Panc1 (cell line): ENCODE measurements at places on chromosomes 12 and 14.

DNA sequence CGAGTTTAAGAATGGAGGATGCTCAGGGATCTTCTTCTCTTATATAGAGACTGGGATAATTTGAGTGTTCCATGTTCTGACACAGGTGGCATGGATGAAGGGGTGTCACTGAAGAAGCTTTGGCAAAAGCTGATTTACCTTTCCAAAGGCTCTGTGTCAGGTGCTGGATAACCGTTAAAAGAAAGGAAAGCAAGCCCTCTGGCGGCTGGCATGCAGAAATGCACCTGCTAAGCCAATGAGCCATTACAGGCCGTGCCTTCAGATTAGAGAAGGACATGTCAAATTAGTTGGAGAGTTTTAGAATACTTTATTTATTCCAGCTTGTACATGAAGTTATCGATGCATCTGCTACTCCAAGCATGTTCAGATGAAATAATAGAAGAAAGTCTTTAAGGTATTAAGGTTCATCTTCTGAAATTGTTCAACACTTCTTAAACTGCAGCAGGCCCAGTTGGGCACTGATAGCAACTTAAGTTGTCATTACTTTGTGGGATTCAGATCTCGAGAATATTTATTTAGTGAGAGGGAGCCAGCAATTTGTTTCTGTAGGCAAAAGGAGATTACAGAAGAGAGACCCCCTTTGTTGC lies 678.2 kb downstream of the NRXN3 start:
- DNase-seq = peak; percentile 22

DNA sequence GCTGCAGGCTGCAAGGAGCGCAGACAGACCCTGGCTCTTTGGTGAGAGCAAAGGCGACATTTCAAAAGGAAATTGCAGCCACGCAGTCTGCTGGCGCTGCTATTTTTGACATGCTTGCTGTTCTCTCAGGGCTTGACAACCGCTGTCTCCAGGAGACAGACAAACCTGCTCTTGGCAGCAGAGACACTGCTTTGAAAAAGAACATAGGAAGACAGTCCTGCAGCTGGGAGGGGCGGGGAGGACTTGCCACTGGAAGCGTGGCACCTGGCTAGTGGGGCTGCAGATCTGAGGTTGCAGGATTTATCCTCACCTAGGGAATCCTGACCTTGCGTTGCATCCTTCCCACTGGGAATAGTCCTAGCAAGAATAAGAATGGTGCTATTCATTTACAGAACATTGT lies 91.8 kb upstream of the KCNA1 start:
- DNase-seq = no peak

DNA sequence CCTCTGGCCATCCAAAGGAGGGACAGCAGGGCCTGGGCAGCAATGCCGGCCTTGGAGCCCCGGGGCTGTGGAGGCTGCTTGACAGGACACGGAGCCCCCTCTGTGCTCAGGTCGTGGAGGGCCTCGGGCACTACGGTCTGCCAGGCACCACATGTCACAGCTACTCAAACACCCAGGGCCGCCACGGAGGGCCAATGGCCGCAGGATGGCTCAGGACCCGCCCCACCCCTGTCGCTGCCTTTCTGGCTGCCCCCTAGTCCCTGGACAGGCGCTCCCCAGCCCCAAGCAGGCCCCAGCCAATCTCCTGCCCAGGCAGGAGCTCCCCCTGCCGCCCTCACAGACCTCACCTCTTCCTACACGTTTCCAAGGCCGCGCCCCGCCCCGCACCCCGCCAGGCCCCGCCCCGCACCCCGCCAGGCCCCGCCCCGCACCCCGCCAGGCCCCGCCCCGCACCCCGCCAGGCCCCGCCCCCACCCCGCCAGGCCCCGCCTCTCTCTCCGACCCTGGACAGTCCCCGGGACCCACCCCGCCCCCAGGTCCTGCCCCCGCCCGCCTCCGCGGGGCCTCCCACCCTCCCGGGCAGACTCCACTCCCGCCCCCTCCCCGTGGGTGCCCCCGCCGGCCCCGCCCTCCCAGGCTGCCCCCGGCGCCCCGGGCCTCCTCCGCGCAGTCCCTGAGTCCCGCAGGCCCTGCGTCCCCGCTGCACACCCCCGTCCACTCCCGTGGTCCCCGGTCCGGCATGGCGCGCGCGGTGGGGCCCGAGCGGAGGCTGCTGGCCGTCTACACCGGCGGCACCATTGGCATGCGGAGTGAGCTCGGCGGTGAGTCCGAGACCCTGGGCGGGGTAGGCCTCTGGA lies at the start of gene ASPG:
TSS of gene ASPG (plus strand) at position 669 of the 857 bp plus-strand sequence. CDS start at position 740, 71 bp downstream.
- DNase-seq = no peak

DNA sequence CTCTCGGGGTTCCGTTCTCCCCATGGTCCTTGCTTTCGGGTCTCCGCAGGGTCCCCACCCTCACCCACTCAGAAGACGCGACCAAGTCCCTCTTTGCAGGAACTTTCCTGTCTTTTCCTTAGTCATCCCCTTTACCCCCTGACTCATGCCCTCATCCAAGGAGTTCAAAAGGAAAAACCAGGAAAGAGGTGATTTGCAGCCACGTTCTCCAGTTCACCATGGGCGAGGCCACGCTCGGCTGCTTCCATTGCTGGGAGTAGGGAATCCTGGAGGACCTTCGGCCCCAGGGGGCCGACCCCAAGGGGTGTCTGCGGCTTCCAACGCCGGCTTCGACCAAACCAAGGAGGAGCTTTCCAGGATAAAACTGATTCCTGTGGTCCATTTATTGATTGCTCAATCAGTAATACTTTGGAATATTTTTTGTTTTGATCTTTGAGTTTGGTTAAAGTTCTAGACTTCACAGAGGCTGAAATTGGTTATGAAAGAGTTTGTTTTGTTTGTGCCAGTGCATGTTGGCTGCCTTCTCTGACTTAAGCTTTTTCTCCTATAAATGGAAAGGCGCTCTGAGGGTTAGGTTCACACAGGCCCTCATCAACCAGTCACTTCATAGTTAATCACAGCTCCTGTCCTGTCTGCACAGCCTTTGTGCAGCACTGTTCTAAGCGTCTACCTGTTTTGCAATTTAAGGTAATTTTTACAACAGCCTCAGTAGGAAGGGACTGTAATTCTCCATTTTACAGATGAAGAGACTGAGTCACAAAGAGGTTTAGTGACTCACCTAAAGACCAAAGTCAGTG lies 827 bp downstream of the ALDH2 start:
- no peak for DNase-seq

DNA sequence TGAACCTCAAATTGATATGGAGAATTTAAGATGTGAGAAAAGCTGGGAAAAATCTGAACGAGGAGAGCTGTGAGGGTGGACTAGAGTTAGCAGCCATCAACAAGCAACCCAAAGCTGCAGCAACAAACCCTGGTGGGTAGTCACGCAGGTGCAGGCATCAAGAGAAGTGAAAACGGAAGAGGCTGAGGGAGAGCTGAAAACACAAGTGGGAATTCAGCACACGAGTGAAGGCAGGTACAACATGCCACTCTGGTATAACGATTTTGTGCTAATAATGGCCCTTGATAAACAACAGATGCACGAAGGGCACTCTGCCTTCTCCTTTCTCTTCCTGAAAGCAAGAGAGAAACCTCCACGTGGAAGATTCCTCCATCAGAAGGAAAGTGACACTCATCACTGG lies 11.5 kb downstream of the TCL1B start:
- DNase-seq = no peak

GRCh38 chr14:87994974-87995373 lies 2.0 kb upstream of the GALC start:
- no peak for DNase-seq
